Fibroblast of lung (primary cell): ENCODE measurements at places on chromosomes 4 and X. TPM values are rescaled to one million over a fixed set of nuclear protein-coding genes. Genes with fewer than 3 reads are reported as not detected.

RPGR gene
- 5.1 and 5.3 TPM in 2 replicates for total RNA-seq

ERVMER34-1 gene
- under 0.01 TPM in 2 replicates for total RNA-seq

NEXMIF gene
- under 0.01 TPM in 1 of 2 replicates, not detected in the other for total RNA-seq

HMX1 gene
- total RNA-seq: not detected in 2 replicates

MAGEA11 gene
- not detected in 2 replicates for total RNA-seq

MAML3 gene
- 2.0 and 2.1 TPM in 2 replicates for total RNA-seq

KIAA1210 gene
- not detected in 2 replicates for total RNA-seq

GABRA4 gene
- total RNA-seq: not detected in 2 replicates

ERAS gene
- total RNA-seq: not detected in 2 replicates

ANKRD50 gene
- 21.3 and 28.4 TPM in 2 replicates for total RNA-seq

CCDC120 gene
- 0.51 and 0.66 TPM in 2 replicates for total RNA-seq

ADH7 gene
- total RNA-seq: 0.17 TPM in 1 of 2 replicates, not detected in the other

CT55 gene
- not detected in 2 replicates for total RNA-seq

SLC26A1 gene
- total RNA-seq: 0.26 and 0.33 TPM in 2 replicates

CXCL11 gene
- not detected in 2 replicates for total RNA-seq

LINC00632 gene
- total RNA-seq: 2.1 and 6.9 TPM in 2 replicates

NRK gene
- 0.50 and 0.77 TPM in 2 replicates for total RNA-seq

NPNT gene
- 5.9 and 20.3 TPM in 2 replicates for total RNA-seq

ADGRG4 gene
- not detected in 2 replicates for total RNA-seq

SPATA4 gene
- total RNA-seq: 0.26 and 0.66 TPM in 2 replicates

SPINK2 gene
- total RNA-seq: not detected in 2 replicates

SLC2A9 gene
- total RNA-seq: 2.3 and 2.8 TPM in 2 replicates

GYG2 gene
- total RNA-seq: 5.4 and 10.6 TPM in 2 replicates

WDR17 gene
- total RNA-seq: 2.1 and 4.5 TPM in 2 replicates

UGT8 gene
- total RNA-seq: under 0.01 TPM in 1 of 2 replicates, not detected in the other

MTCP1 gene
- 14.6 and 16.0 TPM in 2 replicates for total RNA-seq

HPGD gene
- total RNA-seq: 0.17 and 0.26 TPM in 2 replicates

GJB1 gene
- not detected in 2 replicates for total RNA-seq
